ENCODE measurements at places on chromosomes 3 and 15.

- DNase-seq = no peak
Observed at GRCh38 chr3:29004885-29005599, 275.8 kb upstream of the RBMS3 start.

DNA sequence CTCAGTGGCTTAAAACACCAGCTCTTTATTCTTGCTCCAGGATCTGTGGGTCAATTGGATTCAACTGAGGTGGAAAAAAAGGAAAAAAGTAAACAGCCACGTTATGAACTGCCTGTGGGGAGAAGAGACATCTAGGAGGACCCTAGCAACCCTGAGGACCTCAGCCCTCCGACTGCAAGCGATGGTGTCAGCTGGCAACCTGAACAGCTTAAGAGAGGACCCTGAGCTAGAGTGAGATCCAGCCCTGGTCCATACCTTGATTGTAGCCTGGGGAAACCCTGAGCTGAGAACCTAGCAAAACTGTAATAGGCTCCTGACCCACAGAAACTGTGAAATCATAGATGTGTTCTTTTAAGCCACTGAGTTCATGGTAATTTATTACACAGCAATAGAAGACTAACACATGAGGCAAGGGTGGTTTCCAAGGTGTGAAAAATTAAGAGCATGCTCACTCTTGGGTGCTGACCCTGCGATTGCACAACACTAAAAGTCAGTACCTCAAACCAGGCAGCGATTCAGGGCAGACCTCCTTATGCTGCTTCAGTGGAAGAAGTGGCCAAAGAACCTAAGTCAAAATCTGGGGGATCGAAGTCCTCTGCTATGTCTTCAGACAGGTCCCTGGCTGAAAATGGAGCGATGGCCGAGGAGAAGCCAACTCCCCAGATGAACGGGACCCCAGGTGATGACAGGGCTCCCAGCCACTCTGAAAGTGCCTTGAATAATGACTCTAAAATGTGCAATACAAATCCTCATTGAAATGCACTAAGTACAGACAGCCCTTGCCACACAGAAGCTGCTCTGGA lies 57.7 kb downstream of the GASK1A start:
- no peak for DNase-seq

DNA sequence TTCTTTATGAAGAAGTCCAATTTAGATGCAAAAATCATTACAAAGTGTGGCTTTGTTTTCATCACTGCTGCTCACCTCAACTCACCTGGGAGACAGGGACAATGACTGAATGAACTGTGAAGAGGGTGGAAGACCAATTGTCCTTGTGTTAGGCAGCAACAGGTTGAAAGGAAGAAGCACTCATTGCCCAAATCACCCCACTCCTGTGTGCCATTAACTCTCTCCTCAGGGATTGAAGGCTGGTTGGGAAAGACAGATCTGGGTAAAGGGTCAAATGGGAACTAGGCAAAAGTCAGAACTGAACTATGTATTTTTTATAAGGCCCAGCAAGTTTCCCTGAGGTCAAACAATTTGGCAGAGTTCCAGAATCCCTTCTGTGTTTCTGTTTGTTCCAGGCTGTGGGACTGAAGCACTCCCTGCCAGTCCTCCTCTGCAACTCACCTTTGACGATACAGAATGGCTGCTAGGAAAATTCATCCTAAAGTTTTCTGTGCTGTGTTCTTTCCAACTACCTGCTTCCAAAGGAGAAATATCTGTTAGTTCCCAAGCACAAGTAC lies 68.6 kb upstream of the CCDC39 start:
- no peak for DNase-seq

GRCh38 chr3:186953011-186953487 lies 22.7 kb downstream of the ST6GAL1 start:
- DNase-seq = peak; percentile 29

- DNase-seq = no peak
Observed at GRCh38 chr3:149523512-149524299, 49.2 kb downstream of the TM4SF4 start.

GRCh38 chr3:114585687-114586086 lies 291.9 kb downstream of the TIGIT start:
- DNase-seq = no peak

DNA sequence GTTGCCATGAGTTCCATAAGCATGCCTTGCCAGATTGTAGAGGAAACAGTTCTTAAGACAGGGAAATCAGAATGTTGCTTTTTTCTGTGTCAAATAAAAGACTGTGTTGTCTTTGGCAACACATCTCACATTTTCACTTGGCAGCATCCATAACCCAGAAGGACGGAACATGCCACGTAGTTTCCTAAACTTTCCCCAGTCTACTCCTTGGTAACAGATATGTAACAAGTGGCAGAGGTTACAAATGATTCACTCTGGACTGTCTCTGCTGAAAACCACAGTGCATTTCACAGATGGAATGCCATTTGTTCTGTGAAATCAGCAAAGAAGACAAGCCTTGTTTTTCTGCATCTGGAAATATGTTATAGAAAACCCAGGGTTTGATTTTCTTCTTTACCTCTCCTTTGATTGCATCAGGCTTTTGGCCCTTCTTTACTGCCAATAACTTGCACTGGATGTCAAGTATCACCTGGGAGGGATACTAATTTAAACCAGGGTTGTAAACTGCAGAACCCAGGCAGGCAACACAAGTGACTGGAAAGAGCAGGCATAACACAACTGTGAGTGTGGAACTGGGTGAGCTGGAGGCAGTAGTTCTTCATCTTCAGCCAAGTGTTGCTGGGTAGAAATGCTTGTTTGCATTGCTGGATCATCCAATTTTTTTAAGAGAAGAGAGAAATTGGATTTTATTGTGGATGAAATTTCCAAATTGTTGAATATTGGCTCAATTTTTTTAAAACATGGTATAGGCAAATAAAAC lies 124.4 kb upstream of the FOXB1 start:
- DNase-seq = peak; percentile 64

DNA sequence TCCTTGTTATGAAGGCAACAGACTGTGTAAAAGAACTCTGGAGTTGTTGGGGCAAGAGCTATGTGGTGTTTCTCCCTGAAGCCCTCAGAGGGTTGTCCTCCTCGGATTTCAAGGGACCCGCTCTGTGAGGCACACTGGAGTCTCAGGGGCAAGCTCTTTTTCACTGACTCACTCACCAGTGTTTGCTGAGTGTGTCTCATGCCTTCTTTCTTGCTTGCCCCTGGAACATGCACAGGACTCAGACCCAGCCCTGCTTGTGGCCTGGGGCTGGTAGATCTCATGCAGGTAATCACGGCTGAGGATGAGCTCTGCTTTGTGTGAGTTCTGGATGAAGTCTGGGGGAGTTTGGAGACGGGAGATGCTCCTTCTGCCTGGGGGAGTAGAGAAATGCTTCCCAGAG lies 93.7 kb downstream of the CACNA1D start:
- no peak for DNase-seq

DNA sequence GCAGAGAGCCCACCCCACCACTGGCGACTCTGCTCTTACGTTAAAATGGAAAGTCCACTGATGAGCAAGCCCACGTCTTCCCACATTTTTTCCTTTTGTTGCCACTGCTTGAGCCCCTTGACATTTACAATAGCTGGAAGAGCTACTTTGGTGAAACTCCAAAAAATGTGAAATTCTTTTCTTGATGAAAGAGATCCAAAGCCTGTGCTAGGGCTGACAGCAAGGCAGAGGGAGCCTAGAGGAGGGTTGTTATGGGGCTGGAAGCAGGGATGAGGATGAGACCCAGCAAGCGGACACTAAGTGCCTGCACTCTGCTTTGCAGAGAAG lies 97.1 kb downstream of the CEMIP start:
- no peak for DNase-seq

- DNase-seq = peak; percentile 75
Observed at GRCh38 chr3:116836286-116836685, 126.7 kb downstream of the TUSC7 start.

All from foreskin fibroblast (primary cell).